Right renal pelvis (tissue), 4 donors: ENCODE measurements at places on chromosomes 7 and 10. TPM values are rescaled to one million over a fixed set of nuclear protein-coding genes. Genes with fewer than 3 reads are reported as not detected.

DNA sequence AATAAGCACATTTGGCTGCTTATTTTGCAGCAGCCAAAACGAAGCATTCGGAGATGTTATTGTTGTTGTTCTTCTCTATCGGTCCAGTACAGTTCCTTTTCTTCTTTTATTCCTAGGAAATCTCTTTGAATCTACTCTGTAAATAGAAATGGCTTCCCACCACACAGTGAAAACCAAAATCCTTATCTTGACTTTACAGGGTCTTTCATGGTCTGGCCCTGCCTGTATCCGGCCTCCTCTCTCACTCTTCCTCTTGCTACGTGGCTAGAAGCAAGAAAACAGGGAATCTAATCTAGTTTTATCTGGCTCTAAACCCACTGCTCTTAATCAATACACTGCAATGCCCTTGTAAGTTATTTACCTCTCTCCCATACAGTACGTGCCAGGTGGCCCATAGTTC, 926.0 kb upstream of the C7orf33 start:
- DNase-seq: no peak

GRCh38 chr7:94313926-94314325, 80.8 kb upstream of the COL1A2 start:
- no peak for DNase-seq

- DNase-seq: no peak
These were observed 31.4 kb upstream of the TRIM8 start for GRCh38 chr10:102612964-102613275.

DNA sequence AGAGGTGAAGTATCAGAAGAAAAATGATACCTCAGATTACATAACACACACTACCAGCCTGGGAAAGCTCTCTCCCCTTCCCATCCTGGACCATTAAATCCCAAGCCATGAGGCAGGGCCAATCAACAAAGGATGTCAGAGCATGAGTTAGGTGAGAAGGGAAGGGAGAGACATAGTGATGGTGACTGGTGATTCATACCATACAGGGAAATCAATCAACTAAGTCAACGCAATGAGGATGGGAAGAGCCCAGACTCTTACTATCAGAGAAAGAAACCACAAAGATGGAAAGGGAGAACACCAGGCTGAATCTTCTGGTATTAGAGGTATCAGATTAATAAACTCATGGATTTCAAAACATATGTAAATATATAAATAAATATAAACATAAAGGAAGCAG, 185.4 kb downstream of the KMT2E start:
- DNase-seq: no peak

GRCh38 chr7:37109016-37109683, 339.5 kb downstream of the ELMO1 start:
- no peak for DNase-seq

The UBE2H gene
- 112 TPM for polyA plus RNA-seq
